ENCODE measurements at places on chromosomes 7 and 10.

DNA sequence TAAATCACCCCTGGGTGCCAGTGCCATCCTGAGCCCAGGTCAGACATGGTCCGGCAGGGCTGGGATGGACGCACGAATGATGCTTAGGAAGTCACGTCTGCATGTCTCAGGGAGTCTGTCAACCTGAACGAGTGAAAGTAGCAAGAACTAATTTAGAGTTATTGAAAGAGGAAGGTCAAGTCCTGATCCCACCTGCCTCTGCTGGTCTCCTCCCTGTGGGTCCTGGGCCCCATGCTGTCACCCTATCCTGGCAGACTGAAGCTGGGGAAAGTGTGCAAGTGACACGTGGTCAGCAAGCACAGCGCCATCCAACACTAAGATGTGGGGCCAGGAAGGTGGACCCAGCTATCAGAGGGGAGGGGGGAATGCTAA is 26.1 kb upstream of the GRID1 start:
- no peak for DNase-seq

GRCh38 chr7:44980393-44981034 is 1.7 kb upstream of the MYO1G start:
- peak; percentile 64 for DNase-seq

DNA sequence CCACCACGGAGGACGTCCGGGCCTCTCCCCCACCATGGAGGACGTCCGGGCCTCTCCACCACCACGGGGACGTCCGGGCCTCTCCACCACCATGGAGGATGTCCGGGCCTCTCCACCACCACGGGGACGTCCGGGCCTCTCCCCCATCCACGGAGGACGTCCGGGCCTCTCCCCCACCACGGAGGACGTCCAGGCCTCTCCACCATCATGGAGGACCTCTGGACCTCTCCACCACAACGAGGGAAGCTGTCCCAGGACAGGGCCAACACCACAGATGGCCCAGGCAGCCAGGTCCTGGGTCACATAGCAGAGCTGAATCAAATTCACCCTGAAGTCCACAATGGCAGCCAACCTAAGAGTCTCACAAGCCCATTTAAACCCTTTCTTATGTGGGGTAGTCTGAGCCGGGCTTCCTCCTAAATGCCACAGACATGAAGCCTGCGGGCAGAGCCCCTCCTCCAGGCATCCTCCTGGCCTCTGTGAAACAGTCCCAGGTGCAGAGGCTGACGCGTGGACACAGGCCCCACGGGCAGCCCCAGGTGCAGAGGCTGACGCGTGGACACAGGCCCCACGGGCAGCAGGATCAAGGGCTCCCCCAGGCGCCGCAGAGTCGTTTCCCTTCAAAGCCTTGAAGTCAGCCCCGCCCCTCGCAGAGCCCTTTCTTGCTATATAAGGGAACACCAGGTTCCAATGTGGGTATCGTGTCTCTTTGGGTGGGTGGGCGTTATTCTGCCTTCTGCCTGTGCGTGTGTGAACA is 47.0 kb downstream of the FOXL3 start:
- no peak for DNase-seq

GRCh38 chr7:115435178-115435577 is 513.3 kb downstream of the MDFIC start:
- DNase-seq = no peak

GRCh38 chr10:71399946-71400345 is 3.2 kb downstream of the CDH23 start:
- no peak for DNase-seq

DNA sequence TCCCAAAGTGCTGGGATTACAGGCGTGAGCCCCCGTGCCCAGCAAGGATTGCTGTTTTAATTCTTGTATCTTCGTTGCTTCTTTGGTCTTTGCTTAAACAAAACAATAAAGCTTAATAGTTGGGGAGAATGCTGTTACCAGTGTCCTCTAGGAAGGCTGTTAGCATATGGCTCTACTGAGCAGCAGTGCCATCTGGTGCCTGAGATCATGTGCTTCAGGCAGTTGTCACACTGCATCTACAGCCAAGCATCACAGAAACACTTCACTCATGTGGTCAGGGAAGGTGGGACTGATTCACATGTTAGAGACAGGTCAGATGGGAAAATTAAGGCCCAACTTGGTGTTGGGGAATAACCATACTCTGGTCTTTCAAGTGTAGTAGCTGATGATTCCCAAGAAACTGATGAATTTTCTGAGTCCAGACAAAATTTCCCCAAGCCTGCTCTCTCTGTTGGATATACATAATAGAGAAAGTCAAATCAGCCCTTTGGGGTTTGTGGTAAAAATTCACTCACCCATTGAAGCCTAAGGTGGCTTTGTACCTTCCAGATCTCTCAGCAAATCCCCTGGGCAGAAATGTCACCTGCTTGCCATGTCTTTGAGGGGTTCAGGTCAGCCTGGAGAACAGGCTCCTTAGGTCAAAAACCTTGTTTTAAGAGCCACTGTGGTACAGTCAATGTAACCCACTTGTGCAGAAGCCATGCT is 28.4 kb downstream of the UBE2D4 start:
- DNase-seq = peak; percentile 88

GRCh38 chr10:120996456-120997034 is 145.4 kb downstream of the WDR11 start:
- DNase-seq = no peak

GRCh38 chr7:132112106-132112505 is 464.2 kb downstream of the PLXNA4 start:
- no peak for DNase-seq

DNA sequence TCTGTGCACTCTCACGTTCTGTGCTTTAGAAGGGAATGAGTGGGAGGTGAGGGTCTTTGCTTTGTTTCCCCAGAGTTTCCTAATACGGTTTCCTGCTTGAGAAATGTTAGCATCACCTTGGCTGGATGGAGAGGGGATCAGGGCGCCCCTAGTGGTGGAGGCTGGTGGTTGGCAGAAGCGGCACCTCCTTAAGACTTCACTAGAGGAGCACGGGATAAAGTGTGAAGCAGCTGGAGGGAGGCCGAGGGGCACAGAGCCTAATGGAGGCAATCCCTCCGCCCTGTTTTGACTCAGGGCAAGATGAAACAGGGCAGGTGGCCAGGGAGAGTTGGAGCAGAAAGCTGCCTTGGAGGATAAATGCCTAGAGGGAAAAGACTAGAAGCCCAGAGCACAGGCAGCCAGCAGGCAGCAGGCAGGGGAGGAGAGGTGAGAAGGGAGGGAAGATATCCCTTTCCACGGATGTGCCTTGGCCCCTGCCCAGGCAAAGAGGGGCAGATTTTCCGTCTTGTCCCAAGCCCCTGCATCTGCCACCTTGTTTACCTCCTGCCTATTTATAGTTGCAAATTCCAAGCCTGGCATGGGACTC is 56.0 kb upstream of the BTRC start:
- peak; percentile 73 for DNase-seq

- no peak for DNase-seq
These were observed 5.7 kb downstream of the ELN start for GRCh38 chr7:74033372-74034311.

DNA sequence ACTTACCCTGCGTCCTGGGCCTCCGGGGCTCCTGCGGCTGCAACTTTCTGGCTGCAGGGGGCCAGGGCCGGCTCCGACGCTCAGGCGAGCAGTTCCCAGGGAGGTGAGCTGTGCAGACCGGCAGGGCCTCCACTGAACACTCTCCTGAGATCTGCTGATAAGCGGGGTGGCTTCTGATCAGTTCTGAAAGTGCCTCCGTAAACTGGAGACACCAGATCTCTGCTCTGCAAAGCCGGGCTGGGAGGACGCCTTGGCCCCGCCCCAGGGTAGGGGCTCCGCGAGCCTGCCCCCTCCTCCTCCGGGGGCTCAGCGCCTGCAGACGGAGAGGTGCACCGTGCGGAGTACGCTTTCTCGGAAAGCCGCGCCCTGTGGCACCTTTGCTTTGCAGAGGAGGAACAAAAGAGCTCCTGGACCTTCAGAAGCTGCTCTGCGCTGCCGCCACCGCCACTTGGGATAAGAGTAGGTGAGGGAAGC is 141.3 kb upstream of the VKORC1L1 start:
- no peak for DNase-seq

DNA sequence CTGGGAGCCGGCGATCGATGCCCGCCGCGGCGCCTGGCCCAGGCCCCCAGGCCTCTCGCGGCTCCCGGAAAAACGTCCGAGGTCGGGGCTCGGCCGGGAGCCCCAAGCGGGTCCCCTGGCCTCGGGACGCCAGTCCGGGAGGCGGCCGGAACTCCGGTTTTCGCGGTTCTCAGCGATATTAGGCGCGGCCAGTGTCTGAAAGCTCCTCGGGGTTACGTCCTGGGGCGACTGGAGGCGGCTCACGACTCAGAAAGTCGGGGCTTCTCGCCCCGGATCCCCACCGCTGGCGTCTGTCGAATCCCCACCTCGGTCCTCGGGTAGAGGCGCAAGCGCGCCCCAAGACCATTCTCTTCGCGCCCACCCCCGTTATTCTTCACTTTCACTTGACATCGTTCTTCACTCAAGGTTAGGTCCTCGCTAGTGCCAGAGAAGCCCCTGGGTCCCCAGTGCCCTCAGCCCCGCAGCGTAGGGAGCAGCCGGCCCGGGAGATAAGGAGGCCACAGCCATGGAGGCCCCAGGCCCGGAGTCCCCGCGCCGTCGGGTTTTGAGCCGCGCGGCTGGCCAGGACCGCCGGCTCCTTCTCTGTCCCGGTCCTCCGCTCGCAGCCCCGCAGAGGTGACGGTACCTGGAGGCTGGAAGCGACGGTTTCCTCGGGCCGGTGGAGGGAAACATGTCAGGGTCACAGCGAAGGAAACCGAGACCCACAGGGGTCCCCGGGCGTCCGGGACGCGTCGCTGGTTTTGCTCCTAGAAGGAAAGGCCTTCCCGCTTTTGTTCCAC is 35.2 kb upstream of the EBLN1 start:
- no peak for DNase-seq

DNA sequence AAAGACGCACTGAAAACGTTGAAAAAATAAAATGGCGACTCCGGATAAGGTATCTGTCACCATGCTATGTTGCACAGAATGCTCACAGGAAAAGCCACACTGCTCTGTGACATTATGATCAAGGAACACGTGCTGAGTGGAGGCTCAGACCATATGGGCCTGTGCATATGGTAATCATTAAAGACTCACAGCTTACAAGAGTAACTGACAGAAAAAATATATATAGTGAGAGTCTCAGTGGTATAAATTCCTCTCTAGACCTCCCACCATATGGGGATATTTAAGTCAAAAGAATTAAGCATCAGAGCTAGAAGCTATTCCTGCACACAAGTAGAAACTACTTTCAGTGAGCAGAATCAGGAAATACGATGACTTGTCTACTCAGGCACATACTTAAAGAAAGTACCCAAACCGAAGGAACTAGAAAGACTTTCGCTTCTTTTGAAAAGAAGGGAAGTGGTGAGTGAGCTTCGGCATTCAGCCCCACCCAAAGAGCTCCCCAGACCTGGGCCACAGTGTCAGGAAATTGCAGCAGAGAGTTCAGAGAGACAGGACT is 65.1 kb upstream of the MPP7 start:
- DNase-seq = peak; percentile 8

GRCh38 chr7:105244594-105244993 is 144.1 kb downstream of the SRPK2 start:
- DNase-seq = no peak

GRCh38 chr10:6212806-6213205 is 10.1 kb downstream of the PFKFB3 start:
- DNase-seq = no peak

GRCh38 chr10:43076311-43076875 is 476 bp upstream of the RET start:
- peak; percentile 51 for DNase-seq

DNA sequence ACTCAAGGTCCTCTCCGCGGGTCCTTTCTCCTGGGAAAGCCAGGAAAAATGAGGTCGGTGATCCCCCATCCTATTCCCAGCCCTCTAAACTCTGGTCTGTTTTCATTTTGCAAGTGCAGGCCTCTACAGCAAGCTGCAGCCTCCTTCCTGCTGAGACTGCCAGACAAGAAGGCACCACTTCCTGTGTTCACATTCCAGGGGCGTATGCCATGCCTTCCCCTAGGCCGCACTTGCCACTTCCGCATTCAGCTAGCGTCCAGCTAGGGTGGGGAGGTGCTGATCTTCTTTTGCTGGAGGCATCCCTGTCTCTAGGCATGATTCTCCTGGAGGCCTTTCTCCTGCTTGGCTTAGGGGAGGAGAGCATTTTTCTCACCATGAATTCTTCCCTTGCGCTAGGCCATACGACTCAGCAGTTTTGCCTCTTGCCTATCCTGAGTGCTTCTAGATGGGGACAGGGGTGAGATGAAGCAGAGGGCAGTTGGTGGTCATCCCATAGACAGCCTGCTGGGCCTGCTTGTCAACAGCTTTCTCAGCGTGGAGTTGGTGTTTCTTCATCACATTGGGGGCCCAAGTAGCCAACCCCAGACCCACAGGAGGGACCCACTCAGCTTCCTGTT is 328.9 kb downstream of the RPS24 start:
- peak; percentile 98 for DNase-seq

- DNase-seq = no peak
These were observed 201.9 kb downstream of the MYOF start for GRCh38 chr10:93280121-93280698.

- DNase-seq = no peak
These were observed 15.6 kb downstream of the FAM107B start for GRCh38 chr10:14758994-14759664.

DNA sequence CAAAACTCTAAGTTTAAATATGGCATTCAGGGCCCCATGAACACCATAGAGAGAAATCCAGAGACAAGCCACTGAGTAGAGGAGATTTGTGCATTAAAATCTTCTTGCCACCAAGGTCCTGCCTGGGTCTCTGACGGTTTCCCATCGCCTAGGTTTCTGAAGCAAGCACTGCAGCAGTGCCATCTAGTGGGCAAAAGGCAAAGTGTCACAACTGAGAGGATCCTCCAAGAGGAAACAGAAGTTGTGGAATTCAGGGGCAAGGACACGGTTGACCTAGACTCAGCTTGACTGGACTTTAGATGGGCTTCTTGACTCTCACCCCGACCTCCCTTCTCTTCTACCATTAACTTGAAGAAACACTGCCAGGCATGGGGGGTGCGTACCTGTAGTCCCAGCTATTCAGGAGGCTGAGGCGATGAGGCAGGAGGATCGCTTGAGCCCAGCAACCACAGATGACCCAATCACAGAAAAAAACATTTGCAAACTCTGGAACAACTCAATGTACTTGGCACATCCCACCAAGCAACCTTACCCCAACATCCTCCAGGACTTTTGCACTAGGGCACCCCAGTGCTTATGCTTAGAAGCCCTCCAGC is 604.1 kb downstream of the GALNT17 start:
- peak; percentile 60 for DNase-seq

DNA sequence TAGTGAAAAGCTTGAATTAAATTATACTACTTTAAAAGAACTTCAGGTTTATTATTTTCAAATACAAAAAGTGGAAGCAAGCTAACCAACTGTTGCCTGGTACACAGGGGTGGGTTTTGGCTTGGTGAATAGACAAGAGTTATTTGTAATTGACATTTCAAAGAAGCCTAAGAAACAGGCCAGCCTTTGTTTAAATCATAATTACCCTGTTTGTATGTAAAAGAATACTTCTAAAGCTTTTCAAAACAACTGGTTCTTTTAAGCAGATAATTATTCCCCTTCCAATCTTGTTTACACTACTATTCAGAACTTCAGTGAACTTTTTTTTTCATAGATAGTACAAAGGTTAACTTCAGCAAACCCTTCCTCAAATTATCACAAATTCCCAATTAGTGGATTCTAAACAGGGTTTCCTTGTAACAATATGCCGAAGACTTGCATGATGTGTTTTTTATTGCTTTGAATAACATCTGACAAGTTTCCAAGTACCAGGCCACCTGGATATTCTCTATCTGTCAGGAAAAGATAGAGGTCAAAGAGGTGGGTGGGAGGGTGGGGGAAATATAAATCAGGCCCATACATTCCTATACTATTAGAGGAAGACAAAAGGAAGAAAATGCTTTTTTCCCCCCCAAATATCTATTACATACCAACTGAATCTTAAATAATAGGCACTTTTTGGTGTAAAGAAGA is 20.4 kb downstream of the SSMEM1 start:
- no peak for DNase-seq

- no peak for DNase-seq
These were observed 344.2 kb upstream of the KIAA1217 start for GRCh38 chr10:23864631-23865147.
